ENCODE measurements at places on chromosomes 7 and 10. TPM values are rescaled to one million over a fixed set of nuclear protein-coding genes. Genes with fewer than 3 reads are reported as not detected.

DNA sequence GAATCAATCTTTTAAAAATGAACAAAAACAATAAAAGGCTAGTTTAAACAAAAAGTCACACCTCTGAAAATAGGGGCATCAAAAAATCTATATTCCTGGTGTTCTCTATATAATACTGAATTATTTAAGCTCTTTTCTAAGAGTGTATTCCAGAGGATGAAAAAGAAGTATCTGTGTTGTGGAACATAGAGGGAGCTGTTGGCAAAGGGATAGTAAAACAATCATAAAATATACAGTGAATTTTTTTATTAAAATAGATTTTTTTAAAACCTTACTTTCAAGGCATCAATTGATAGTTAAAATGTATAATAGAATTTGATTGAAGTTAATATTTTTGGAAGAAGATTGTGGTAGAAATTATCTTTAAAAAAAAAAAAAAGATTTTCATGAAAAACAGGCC, 1409.1 kb upstream of the CELF2 start:
- no peak for DNase-seq

GRCh38 chr7:20508109-20508508, 107.4 kb upstream of the ABCB5 start:
- no peak for DNase-seq

- no peak for DNase-seq
Measured at GRCh38 chr10:1498746-1499358, 238.5 kb downstream of the ADARB2 start.

DNA sequence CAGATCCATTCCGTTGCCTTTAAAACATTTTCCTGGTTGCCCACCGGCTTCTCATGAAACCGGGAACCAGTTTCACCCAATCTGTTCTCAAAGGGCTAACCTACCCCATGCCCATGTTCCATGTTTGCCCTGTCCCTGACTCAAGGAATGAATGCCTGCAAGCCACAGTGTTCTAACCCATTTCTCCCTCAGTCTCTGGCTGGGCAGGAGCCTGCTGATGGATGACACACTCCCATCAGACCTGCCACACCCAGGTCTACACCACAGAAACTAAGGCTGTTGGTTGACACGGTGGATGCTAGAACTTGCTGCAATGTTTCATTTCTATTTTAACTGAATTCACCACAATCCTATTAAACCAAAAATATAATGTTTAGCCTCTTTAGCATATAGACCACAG, 15.6 kb downstream of the CLRN3 start:
- no peak for DNase-seq

DNA sequence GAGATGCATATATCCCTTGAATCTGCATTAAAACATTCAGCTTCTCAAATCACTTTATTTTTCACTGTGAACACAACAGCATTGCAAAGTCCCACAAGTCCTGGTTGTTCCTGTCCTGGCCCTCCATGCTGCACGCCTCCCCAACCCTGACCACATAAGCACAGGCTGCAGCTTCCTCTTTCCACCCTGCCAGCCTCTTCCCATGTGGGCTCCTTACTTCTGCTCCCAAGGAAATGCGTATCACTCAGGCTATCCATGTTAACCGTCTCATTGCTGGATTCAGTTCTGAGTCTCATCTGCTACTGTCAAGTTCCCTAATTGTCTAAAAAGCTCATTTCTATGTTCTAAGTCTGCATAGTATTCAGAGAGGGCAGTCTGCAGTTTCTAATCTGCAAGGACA, 89.7 kb upstream of the ZPBP start:
- DNase-seq, result no peak

DNA sequence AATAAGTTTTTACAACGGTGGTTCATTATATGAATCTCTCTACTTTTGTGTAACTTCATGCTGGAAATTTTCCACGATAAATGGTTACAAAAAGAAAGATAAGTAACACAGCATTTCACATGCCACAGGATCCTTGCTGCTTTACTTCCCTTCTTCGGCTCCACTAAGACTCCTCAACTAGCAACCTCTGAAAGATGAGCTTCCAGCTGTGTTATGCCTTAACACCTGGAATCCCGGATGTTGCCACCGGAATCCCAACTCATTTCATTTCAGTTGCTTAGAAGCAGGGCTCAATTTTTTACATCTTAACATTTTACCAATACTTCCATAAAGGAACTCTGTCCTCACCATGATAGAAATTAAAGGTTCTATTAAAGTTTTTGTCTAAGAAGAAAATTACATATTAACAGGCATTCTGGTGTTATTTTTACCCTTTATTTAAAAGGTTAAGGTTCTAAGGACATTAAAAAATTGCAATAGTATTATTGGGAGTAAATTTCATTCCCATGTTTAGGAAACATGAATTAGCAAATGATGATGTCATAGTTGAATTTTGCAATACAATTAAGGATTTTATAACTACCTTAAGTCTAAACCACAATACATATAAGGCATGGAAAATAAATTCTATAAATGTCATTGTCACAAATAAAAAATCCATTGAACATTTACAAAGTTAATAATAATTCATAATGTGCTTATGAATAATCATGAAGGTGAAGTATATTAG, 57.1 kb upstream of the IL6 start:
- no peak for DNase-seq

- no peak for DNase-seq
Measured at GRCh38 chr7:55088107-55088506, 69.3 kb downstream of the EGFR start.

GRCh38 chr10:21308018-21308417, 217.5 kb downstream of the SKIDA1 start:
- no peak for DNase-seq

DNA sequence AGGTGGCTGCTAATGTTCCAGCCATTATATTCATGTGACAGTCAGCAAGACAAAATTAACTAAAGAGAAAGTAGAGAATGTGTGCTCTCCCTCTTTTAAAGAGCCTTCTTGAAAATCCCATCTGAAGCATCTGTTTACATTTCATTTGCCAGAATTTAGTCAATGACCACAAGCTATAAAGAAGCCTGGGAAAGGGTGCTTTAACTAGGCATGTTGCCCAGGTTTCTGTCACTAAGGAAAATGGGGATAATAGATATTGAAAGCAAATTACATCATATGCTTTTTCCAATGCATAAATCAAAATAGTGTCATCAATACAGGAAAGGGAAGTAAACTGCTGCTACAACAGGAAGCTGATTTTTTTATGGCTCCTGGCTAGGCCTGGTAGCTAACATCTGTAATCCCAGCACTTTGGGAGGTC, 67.7 kb downstream of the ELAPOR2 start:
- DNase-seq, result no peak

DLX5 gene
- polyA plus RNA-seq, result 0.21 TPM

SPDYE1 gene
- polyA plus RNA-seq, result 0.53 TPM

PDE6C gene
- 0.33 TPM for polyA plus RNA-seq

MBL2 gene
- polyA plus RNA-seq, result not detected

ABCC2 gene
- polyA plus RNA-seq, result 7.4 TPM
